T-helper 1 cell (primary cell): ENCODE measurements at places on chromosomes 6 and 20.

GRCh38 chr6:118297821-118298220 lies 250.3 kb upstream of the PLN start:
- no peak for DNase-seq

DNA sequence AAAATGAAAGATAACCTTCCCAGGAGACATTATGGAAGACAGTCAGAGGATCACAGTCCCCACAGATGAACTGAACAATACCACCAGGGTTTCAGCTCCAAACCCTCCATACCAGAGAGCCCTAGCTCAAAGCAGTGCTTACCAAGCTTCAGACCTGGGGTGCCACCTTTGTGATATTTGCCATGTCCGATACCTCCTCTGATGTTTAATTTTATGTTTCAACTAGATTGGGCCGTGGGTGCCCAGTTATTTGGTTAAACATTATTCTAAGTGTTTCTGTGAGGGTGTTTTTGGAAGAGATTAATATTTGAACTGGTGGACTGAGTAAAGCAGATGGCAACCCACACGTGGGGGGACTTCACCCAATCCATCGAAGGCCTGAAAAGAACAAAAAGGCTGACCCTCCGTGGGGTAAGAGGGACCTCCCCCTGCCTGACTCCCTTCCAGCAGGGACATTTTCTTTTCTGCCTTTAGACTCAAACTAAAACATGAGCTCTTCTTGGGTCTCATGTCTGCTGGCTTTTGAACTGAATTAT lies 11.8 kb downstream of the SCML4 start:
- no peak for DNase-seq

DNA sequence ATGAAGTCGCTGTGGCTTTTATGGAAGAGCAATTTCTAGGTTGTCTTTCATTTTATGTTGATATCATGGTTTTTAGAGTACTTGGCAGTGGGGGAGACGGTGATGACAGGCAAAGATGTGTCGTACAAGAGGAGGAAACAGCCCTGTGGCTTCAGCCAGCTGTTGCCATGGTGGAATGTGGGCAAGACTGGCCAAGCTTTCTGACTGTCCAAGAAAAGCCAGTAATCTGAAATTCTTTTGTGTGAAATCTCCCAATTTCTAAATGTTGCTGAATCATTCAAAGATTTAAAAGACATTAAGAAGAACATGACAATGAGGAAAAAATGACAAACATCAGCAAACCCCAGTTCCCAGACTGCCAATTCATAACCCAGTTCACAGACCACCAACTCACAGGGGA lies 23.1 kb downstream of the PFDN4 start:
- DNase-seq = no peak

DNA sequence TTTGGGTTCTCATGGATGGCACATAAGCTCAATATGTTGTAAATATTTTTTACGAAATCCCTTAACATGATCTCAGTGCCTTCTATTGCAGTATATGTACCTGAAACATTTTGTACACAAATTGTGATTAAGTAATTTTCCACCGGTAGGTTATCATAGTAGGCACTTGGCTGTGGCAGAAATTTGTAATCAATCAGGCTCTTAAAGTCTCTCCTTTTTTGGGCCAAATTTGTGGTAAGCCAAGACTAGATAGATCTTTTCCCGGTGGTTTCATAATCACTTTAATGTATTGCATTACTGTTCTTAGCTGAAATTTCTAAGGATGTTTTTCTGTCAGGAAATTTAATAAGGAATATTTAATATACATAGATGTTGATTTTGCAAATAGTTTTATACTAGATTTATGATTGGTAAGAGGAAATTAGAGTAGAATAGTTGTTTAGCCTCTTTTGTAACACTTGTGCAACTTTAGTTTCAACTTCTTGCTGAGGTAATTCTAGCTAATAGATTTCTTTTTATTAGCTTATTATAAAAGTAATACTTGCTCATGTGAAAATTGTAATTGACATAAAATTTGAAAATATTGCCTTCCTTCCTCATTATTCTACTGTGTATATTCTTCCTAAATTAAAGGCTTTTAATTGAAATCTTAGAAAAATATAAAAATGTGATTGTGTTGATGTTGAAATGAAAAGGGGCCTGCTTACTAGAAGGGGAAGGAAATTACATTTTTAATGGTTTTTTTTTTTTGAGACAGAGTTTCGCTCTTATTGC lies 3.2 kb downstream of the PCMT1 start:
- no peak for DNase-seq

GRCh38 chr6:21609881-21610329 lies 16.4 kb downstream of the SOX4 start:
- no peak for DNase-seq

DNA sequence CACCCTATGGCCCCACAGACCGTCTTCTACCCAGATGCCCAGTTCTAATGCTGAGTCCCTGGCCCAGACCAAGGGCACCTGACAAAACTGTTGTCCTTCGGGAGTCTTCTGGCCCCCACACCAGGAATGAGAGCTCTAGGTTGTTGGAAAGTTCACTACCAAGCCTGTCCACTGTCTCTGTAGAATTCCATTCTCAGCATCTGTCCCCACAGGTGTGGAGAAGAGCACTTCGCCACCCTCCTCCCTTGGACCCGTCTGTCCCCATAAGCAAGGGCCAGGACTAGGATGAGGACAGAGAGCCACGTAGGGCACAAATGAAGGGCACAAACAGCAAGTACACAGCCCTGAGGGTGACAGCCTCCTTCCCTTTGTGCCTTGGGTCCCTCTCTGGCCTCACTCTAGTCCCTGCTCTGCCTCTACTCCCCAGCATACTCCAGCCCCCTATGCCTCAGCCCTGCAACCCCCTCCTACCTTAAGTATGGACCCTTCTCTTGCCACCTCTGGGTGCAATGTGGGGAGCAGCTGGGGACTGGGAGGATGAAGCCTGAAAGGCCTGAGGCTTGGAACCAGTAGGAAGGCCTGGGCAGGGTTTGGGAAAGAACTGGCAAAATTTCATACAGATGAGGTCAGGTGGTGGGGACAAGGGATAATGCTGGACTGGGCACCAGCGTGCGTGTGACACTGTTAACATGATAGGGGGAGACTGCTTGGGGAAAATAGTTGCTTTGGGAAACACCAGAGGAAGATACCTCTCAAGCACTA lies 4.3 kb downstream of the LZTS3 start:
- no peak for DNase-seq

- no peak for DNase-seq
Observed at GRCh38 chr20:30502670-30503069, 754.8 kb upstream of the DEFB115 start.

- DNase-seq = no peak
Observed at GRCh38 chr6:151110576-151110905, 129.2 kb upstream of the AKAP12 start.

DNA sequence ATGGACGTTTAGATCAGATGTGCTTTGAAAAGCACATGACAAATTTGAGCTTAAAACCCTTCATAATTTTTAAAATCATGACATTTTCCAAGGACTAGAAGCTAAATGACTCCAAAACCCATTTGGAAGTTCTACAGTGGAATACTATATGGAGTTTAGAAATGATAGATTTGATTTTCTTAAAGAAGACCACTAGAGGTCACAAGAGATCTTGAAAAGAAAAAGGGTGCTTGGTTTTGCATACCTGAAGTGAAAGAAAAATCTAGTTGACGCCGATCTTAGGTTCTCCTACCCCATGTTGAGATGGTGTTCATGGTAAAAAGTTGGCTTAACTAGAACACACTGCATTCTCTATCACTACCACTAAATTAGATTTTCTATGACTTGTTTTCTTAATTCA lies 31.5 kb downstream of the CFAP61 start:
- no peak for DNase-seq

GRCh38 chr6:34218691-34219090 lies 18.0 kb upstream of the HMGA1 start:
- DNase-seq = no peak

- DNase-seq = no peak
Observed at GRCh38 chr6:40922281-40922680, 116.7 kb downstream of the UNC5CL start.

DNA sequence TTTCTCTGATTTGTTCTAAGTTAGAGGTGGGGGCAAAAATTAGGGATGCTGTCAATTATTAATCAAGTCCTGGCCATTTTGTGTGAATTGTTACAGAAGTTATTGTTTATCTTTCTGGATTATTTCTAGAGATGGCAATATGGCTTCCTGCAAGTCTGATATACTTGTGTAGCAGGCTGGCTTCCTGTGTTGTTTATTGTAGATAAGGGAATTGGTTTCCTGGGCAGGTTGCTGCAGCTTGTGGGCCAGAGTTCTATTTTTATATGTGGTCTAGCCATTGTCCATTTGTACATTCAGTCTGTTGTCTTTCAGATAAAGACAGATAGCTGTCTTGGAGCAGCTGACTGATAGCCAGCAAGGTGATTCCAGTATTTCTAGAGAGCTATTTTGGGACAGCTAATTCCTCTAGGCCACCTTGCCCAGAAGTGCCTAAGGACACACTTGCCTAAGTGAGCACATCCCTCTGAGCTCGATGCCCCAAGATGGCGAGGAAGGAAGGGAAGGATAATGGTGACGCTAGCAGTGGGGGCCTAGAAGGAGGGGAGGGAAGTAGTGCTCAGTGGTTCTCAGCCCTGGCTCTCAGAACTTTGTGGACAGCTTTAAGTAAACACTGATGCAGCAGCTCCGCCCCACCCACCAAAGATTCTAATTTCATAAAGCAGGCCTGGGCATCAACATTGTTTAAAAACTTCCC lies 25.5 kb downstream of the DDO start:
- DNase-seq = no peak

DNA sequence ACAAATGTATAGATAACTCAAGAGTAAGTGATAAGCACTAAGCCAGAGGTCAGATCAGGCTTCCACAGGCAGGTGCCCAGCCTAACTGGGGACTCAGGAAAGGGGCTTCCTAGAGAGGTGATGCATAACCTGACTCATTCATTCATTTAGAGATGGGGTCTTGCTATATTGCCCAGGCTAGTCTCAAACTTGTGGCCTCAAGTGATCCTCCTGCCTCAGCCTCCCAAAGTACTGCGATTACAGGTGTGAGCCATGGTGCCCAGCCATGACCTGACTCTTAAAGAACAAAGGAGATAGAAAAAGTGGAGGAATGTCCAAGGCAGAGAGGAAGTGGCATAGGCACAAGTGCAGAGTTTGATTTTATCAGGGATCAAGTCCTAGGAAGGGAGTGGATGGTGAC lies 41.9 kb downstream of the GJA10 start:
- DNase-seq = no peak

- DNase-seq = peak; percentile 89
Observed at GRCh38 chr6:138403801-138404665, at the start of gene HEBP2. Gene HEBP2, plus strand, starts transcription at chr6:138404223. Its CDS starts 273 bp downstream, at chr6:138404496.

GRCh38 chr6:43200541-43200940 lies 18.5 kb downstream of the CUL9 start:
- DNase-seq = no peak

DNA sequence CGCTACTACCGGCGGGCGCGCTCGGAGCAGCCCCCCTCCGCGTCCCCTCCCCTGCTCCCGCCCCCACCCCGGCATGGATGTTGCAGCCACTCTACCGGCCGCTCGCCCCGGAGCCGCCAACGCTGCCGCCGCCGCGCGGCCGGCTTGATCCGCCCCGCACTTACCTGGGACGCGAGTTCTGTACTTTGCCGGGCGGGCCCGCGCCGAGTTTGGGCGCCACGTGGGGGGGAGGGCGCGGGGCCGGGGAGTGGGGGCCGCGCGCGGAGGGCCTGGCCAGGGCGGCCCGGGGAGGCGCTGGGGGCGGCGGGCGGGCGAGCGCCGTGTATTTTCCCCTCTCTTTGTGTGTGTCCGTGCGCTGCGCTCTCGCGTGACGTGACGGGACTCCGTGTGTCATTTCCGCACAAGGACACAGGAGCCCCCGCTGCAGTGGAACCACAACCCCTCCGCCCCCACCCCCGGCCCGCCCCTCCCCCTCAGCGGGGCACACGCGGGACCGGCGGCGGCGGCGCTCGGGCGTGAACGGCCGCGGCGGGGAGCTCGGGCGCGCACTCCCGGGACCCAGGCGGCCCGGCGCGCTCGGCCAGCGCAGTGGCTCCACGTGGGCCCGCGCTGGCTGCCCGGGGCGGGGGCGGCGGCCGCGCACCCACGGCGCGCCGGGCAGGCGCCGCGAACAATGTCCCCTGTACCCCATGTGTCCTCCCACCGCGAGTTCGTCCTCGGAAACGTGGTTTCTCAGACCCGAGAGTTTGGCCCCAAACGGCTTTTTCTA lies at the start of gene BEND3:
TSS of gene BEND3 (minus strand) at position 590 of the 769 bp plus-strand sequence. CDS start 16,230 bp downstream, outside the sequence.
- DNase-seq = peak; percentile 36

GRCh38 chr6:118722829-118723813 lies 71.7 kb upstream of the CEP85L start:
- no peak for DNase-seq

- no peak for DNase-seq
Observed at GRCh38 chr6:36492621-36493020, 49.8 kb downstream of the KCTD20 start.

GRCh38 chr6:161639772-161640171 lies 365.9 kb upstream of the AGPAT4 start:
- no peak for DNase-seq

- DNase-seq = no peak
Observed at GRCh38 chr6:77650098-77650663, 2.7 kb upstream of the MEI4 start.

GRCh38 chr6:36200998-36201596 lies 4.6 kb downstream of the BRPF3 start:
- no peak for DNase-seq

- no peak for DNase-seq
Observed at GRCh38 chr6:46491628-46492547, 639 bp upstream of the RCAN2 start.

DNA sequence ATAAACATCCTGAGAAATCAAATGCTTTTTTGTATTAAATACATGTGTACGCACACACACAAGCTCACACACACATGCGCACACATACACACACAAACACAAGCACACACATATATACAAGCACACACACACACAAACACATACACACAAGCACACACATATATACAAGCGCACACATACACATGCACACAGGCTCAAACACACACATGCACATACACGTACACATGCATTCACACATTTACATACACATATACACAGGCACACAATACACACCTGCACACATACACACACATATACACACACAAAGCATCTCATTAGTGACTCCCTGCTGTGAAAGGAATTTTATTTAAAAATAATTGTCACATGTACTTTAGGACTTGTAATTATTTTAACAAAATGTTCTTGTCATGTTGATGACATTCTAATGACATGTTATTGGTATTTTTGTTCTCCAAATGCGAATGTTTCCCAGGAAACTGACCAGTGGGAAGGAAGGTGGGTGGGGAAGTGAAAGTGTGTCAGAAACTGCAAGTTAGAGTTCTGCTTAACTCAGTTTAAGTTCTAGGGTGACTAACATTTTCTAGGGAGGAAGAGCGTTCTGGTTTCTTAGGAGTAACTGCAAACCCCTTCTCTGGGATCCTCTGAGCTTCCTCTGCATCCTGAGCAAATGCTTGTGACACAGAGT lies 113.9 kb upstream of the ZNF217 start:
- no peak for DNase-seq

- DNase-seq = no peak
Observed at GRCh38 chr6:100662264-100662663, 197.5 kb upstream of the SIM1 start.
